ENCODE measurements at places on chromosomes 4 and X.

DNA sequence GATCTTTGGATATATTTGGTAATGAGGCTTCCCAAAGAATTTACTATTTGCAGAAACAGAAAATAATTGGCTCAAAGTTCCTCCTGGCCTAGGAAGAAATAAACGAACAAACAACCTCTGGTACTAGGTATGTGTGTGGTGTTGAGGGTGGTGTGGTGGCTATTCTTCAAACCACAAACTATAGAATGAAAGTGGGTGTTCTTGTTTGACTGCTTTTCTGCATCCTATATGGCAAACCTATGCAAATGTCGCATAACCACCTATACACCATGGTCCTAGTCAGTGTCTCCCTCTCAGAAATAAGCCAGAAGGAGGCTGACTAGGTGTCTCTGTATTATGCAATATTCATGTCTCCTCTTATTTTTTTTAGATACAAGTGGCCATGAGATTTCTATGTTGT is 106.6 kb upstream of the PCDH18 start:
- no peak for DNase-seq

GRCh38 chr4:68736813-68737212 is 66.4 kb upstream of the UGT2B15 start:
- DNase-seq, result no peak

DNA sequence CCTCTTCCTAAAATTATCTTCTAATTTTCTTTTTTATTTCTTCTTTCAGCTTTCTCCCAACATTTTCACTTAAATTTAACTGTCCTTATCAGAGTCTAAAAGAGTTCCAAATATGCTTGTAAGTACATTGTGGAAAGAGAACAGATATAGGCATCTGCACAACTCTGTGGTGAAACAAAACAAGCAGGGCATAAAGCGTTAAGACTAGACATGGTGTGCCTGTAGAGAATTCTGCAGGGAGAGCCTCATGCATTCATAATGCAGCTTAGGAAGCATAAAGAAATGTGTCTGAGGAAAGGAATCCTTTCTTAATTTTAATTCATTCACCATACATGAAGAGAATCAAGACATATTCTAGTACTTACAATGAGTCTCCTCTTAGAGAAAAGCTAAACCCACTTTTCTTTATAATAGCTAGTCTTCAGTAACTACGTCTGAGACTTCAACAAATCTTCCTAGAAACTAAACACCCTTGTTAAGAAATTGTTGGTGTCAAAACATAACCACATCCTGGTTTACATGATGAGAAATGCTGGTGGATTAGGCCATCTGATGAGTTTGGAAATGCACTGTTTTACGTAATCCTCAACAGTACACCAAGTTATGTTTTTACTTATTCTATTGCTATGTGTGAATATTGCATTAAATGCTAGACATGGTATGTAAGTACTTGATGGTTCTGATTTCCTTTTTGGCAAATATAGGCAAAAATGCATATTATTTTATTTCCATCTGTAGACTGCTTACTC is 307.8 kb upstream of the GIMD1 start:
- no peak for DNase-seq

DNA sequence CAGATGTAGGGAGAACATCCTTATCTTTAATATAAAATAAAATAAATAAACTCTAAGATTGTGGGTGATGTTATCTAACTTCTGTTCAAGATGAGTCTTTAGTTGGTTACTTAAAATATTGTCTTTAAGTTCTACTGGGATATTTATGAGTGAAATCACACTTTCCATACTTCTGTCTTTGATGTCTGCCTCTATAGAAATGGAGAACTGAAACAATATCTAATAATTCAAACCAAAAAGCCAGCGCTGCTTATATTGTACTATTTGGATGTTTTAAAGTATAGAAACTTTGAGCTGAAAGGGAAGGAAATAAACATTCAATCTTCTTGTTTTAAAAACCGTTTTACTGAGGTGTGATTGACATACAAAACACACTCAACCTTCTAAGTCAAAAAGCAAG is 44.8 kb upstream of the RPS6KA3 start:
- no peak for DNase-seq

DNA sequence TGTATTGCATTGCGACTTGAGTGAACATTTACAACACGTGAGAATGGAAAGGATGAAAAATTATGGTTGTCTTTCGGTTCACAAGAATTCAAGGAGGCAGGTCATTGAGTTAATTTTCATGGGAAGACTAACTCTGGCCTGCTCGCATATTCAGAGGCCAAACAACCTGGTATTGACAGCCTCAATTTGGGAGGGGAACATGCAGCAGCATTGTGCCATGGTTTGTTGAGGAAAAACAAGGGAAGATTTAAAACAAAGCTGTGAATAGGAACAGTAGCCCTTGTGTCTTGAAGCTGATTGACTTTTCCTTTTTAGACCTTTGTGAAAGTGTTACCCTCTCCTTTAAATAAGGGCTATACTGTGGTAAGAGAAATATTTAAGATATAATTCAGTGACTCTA is 31.9 kb downstream of the FAT4 start:
- DNase-seq, result no peak

GRCh38 chr4:1210241-1210841 is 38.0 kb upstream of the SPON2 start:
- no peak for DNase-seq

DNA sequence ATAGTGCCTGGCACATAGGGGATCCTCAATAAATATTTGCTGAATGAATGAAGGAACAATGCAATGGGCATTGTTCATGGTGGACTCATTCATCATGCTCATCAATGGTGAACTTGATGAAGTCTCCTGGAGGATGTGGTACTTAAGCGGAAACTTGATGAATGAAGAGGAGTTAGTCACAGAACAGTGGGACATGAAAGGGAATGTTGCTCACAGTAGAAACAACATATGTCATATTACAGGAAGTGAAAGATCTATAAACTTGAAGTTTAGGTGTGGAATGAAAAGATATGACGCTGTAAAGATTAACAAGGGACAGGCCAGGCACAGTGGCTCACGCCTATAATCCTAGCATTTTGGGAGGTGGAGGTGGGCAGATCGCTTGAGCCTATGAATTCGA is 224.1 kb downstream of the PPP3CA start:
- DNase-seq, result no peak

DNA sequence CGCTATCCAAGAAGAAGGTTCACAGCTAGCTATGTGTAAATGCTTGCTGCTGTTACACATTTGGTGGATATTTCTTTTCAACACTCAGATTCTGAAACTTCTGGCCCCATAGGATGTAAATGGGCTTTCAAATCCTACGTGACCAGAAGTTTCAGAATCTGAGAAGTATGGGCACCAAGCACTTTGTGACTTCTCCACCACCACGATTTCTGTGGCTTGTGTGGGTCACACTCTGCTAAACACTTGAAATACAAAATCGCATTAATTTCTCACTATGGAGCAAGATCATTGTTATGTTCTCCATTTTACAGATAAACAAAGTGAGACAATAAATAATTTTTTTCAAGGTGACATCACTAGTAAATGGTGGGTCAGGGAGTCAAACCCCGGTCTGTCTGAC is 259.4 kb upstream of the JADE1 start:
- no peak for DNase-seq

Data from NCI-H1694 (cell line).